ENCODE measurements at places on chromosomes 13 and 19.
A peak's percentile ranks its signal among the peaks of the same experiment; 100 is the strongest.

GRCh38 chr13:108155185-108156106, 59.9 kb downstream of the LIG4 start:
- DNase-seq, result peak; percentile 50

- peak; percentile 61 for DNase-seq
Measured at GRCh38 chr13:104006625-104007075, 940.4 kb upstream of the SLC10A2 start.

DNA sequence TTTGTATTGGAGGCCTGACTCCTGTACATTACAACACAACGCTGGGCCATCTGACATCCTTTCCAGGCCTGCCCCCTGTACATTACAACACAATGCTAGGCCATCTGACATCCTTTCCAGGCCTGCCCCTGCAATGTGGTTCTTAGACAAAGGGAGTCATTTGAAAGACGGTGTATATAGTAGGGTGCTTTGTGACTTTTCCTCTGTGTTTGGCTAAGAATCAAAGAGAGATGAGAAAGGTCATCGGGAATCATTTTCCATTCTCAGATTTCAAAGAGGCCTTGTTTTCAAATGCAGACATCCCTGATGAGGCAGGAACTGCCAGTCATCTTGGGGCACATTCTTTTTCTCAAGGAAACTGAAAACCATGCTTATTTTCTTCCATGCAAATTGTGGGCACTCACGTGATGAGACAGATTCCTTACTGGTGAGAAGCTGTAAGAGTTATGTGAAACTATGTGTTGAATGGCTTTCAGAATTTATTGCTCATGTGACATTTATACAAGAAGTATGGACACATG, 551.6 kb downstream of the MYO16 start:
- peak; percentile 98 for DNase-seq

- DNase-seq, result no peak
Measured at GRCh38 chr13:46150134-46150693, 31.8 kb downstream of the LCP1 start.

GRCh38 chr13:114121031-114121430, 11.4 kb downstream of the RASA3 start:
- DNase-seq, result no peak

DNA sequence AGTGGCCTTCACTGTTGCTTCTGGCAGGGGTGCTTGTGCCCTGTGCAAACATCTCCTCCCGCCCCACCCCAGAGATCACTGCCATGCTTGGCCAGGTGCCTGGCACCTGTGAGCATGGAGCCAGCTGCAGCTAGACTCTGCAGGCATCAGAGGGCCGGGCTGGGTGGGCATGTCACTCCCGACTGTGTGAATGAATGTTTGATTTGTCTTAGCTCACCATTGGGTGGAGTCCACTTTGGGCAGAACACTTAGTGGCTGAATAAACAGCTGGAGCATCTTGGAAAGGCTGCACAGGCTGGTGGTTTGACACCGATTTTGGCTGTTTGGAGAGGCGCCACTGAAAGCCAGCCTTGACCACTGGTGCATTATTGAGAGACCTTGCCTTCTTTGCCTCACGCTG, 267.3 kb downstream of the DLEU7 start:
- no peak for DNase-seq

- no peak for DNase-seq
Measured at GRCh38 chr13:71632721-71633120, 234.3 kb downstream of the DACH1 start.

GRCh38 chr13:40152145-40152544, 496.7 kb downstream of the COG6 start:
- peak; percentile 95 for DNase-seq

- DNase-seq, result no peak
Measured at GRCh38 chr13:71820699-71821098, 46.3 kb downstream of the DACH1 start.

DNA sequence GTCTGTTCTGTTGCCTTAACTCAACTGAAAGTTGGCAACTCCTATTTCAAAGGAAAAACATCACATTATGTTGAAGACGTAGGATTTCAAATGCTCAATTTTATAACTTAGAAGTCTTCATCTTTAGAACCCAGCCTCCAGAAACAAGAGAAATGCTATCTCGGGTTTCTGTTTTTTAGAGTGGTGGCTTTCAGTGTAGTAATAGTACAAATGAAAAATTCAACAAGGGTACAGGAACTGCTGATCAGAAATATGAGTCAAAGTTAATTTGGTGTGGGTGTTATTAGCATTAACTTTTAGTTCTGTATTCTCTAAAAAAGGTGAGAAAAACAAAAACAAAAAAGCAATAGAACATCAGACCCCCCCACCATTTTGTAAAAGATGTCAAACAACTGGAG, 56.6 kb upstream of the FLT1 start:
- DNase-seq, result no peak

DNA sequence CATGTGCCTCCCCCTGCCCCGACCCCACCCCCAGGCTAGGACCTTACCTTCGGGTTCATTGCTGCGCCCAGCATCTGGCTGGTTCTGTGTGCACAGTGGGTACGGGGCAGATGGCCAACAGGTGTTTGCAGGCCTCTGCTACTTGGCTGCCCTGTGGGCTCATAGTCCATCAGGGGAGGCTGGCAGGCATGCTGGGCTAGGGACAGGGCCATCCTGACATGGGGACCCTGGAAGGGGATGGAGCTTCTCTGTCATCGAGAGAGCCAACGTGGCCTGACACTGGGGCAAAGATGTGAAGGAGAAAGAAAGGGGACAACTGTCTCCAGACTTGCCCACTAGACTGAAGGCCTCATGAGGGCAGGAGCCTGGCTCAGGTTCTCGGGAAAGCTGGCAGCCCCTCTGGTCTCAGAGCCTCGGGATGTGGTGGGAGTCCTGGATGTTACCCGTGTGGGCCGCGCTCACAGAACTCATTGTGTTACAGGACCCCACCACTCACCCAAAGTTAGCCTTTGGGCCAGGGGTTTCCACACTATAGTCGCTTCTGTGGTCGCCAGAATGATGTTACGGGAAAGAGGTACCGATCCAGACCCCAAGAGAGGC, 4.7 kb downstream of the ZNF536 start:
- no peak for DNase-seq

- DNase-seq, result no peak
Measured at GRCh38 chr13:96130818-96131340, 41.0 kb downstream of the HS6ST3 start.

DNA sequence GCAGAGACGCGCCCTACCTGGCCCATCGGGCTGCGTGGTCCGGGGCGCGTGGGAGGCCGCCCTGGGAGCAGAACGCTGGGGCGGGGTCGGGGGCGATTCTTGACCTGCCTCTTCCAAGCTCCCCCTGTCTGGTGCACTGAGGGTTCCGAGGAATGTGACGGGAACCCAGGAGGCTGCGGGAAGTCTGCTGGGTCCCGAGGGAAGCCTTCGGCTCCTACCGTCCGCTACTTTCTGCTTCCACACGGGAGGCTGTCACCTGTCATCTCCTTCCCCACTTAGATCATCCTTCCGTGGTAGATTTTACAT, 781 bp upstream of the SPRYD7 start:
- DNase-seq, result no peak

GRCh38 chr19:48405850-48406249, 12.4 kb downstream of the GRIN2D start:
- DNase-seq, result no peak

GRCh38 chr19:36528921-36529518, 949 bp upstream of the ZNF260 start:
- peak; percentile 6 for DNase-seq

DNA sequence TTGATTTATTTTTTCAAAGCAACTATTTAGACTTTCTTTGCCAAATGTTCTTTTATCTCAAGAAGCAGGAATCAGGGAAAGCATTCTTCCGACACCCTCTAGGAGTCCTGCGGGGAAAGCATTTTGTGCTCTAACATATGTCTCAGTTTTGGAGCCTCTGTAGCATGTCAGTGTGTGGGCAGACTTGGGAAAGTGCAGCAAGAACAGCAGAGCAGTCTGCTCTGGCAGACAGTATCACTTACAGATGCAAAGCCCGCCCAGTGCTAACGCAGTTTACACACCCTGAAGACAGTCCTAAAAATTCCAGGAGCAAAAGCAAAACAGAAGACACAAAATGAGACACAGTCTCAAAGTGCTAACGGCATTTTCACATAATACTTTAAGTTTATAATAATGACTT, 393.5 kb downstream of the KLF12 start:
- DNase-seq, result peak; percentile 26

GRCh38 chr19:45347570-45348366, 7.2 kb downstream of the KLC3 start:
- no peak for DNase-seq

- no peak for DNase-seq
Measured at GRCh38 chr19:52664461-52664860, 26.3 kb upstream of the ZNF83 start.

DNA sequence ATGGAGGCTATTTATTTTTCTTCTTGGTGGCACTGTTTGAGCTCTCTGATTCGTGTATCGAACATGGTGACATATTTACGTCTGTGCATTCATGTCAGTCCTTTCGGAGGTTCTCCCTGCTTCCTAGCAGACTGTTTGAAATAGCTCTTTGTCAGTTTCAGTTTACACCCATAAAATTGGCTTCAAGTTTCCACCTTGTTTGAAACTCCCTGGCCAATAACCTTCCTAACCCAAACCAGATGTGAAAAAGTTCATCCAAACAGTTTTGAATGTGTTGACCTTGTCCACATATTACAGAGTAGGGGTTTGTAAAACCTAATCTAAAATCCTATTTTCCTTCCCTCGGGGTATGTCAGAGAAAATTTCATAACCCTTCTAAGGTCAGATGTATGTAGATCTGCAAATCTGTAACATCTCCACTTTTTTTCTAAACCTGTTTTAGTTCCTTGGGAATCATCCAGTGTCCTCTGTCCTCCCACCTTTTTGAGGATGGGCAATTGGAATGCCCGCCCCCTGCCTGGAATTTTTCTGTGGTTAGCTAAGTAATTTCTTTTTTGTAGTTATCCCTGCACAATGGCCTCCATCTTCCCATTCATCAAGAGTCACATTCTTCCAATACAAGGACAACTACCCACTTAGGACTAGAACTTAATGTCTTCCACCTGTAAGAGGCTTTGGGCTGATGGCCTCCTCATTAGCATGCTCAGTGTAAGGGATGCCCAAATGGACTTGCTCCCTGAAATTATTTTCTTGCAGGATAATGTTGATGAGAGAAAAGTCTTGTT, 499.8 kb downstream of the GPC6 start:
- DNase-seq, result no peak

DNA sequence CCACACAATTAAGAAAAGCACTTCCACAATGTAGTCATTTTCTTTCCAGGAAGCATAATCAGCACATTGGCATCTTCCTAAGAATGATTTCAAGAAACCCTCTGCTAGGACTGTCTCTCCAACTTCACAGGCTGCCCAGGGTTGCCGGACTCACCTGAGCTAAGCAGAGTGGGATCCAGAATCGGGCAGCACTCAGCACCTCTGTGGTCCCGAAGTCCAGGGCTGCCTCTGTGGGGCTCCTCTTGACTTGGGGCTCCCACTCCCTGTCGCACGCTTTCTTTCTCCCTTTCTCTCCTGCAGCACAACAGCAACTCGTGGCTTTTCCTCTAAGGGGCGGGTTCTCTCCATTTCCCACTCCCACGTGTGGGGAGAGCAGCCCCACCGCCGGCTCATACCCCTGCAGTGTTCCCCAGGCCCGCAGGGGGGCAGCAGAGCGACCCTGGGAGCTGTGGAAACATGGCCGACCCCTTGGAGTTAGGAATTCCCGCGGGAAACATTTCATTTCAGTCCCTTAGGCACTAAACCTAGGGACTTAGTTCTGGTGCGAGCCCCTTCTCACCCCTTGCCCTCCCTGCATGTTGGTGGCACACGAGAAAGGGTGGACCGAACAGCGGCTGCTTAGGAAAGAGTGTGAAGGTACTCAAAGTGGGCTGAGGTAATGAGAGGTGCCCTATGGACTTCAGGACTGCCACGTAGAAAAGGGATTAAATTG, at the start of gene TMEM272:
TMEM272 (minus strand) TSS at position 316 of the 712 bp plus-strand sequence. CDS start 6,647 bp downstream, outside the sequence.
- peak; percentile 17 for DNase-seq

- DNase-seq, result peak; percentile 65
Measured at GRCh38 chr19:31350693-31351055, 1.4 kb upstream of the TSHZ3 start.
